MG63 (cell line): ENCODE measurements at places on chromosomes 4 and X. TPM values are rescaled to one million over a fixed set of nuclear protein-coding genes. Genes with fewer than 3 reads are reported as not detected.
A peak's percentile ranks its signal among the peaks of the same experiment; 100 is the strongest.

DNA sequence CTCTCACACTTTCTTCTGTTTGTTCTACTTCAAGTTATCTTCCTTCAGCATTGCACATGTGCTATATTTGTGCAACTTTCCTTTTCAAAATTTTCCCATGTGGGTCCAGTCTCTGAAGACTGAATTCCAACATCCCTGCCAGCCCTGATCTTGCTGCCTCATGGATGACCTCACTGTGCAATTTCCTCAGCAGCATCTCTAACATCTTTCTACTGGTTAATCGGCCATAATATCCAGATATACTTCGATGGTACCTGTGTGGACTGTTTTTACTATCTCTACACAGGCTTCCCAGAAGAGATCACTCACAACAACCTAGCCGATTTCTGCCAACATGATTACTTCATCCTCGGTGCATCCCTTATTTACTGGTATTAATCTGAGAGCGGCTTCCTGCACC lies 41.5 kb downstream of the GPM6A start:
- peak; percentile 64 for DNase-seq

The EDA gene
- 0.07 TPM in 1 of 2 replicates, not detected in the other for total RNA-seq

The PPP2R2C gene
- total RNA-seq = 0.94 and 3.3 TPM in 2 replicates

GRCh38 chr4:100372432-100372831 lies 145.4 kb downstream of the EMCN start:
- DNase-seq = peak; percentile 0

The GLRA3 gene
- not detected in 2 replicates for total RNA-seq

GRCh38 chrX:131837325-131837724 lies 185.8 kb upstream of the STK26 start:
- no peak for DNase-seq

GRCh38 chrX:2502668-2503519 lies 2.1 kb upstream of the DHRSX start:
- DNase-seq = no peak

GRCh38 chr4:3082925-3083515 lies 8.5 kb downstream of the HTT start:
- no peak for DNase-seq

The MTNR1A gene
- total RNA-seq = not detected in 2 replicates

DNA sequence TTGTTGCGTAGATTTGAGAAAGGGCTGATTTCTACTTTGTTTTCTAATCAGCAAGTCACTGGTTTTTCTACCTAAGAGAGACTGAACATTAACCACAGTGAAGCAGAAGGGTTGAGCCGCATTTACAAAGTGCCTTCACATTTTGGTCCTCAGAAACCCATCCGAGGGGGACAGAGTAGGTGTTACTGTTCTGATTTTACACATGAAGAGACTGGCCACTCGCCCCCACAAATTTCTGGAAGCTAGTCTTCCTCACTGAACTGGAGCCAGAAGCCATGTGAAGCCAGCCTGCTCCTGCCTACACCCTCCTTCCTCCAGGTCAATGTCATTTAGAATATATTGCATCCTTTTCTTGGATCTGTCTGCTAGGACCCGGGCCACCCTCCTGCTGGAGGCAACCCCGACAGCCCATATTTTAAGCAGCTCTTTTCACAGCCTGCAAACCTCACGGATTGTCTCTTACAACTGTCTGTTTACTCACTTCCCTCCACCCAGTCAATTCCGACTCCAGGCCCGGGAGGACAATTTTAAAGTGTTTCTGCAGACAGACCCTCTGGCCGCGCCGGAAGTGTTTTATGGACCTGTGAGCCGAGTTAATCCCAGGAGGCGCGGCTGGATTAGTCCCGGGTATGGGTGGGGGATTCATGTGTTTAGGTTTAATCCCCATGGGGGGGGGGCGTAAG lies 73.2 kb upstream of the BCOR start:
- no peak for DNase-seq

The AKAP4 gene
- not detected in 2 replicates for total RNA-seq

DNA sequence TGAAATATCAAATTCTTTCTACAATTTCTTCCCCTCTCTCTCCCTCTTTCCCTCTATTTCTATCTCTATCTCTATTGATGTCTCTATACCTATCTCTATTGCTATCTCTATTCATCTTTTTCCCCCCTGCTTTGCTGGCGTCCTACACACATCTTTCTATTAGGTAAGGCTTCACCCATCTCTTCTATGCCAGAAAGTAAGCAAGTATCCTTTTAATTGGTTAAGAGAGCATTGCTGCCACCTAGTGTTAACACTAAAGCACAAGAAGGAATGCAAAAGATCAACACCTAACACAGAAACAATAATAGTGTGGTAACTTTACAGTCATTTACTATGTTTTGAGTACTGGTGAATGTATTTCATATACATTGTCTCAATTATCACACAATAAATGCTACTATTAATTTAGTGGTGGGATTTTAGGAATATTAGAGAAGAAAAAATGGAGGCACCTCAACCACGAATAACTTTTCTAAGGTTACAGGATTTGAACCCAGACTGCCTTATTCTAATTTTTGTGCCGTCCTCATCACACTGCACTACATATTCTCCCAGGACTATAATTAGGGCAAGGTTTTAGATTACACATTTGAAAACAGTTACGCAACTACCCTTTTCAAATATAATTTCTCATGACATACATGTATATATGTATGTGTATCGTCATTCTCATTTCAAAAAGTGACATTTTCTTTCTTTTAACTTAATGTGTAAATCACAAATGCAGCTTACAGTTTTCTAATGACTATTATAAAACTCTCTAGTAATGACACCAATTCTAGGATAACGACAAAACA lies 3.7 kb upstream of the C4orf36 start:
- DNase-seq = no peak
